ENCODE measurements at places on chromosomes 16 and 17. TPM values are rescaled to one million over a fixed set of nuclear protein-coding genes. Genes with fewer than 3 reads are reported as not detected.
A peak's percentile ranks its signal among the peaks of the same experiment; 100 is the strongest.

GRCh38 chr16:85615852-85616606, 2.9 kb downstream of the GSE1 start:
- peak; percentile 30 for DNase-seq

GRCh38 chr16:56861092-56861610, 3.9 kb upstream of the SLC12A3 start:
- peak; percentile 27 for DNase-seq

GRCh38 chr17:34725008-34725407, 145.6 kb downstream of the TMEM132E start:
- DNase-seq, result no peak

- no peak for DNase-seq
Measured at GRCh38 chr16:75317532-75317931, 66.1 kb upstream of the BCAR1 start.

DNA sequence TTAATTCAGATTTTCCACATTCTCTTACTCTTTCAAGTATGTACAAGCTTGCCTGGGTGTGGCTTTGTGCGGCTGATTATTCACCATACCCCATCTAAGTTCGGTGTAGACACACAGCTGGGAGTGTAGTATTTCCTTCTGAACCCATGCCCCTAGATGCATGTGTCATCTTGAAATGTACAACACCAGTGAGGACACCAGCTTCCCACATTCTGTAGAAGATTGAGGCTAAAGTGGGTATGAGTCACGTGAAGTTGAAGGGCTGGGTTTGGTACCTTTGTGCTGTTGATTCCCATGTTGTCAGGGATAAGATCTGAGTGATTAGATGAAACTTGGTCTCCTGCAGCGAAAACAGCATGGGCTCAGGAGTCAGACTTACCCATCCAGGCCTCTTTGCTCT, 14.6 kb upstream of the DHX8 start:
- peak; percentile 92 for DNase-seq

- DNase-seq, result peak; percentile 83
Measured at GRCh38 chr17:74981979-74982662, 5.3 kb upstream of the CDR2L start.

DNA sequence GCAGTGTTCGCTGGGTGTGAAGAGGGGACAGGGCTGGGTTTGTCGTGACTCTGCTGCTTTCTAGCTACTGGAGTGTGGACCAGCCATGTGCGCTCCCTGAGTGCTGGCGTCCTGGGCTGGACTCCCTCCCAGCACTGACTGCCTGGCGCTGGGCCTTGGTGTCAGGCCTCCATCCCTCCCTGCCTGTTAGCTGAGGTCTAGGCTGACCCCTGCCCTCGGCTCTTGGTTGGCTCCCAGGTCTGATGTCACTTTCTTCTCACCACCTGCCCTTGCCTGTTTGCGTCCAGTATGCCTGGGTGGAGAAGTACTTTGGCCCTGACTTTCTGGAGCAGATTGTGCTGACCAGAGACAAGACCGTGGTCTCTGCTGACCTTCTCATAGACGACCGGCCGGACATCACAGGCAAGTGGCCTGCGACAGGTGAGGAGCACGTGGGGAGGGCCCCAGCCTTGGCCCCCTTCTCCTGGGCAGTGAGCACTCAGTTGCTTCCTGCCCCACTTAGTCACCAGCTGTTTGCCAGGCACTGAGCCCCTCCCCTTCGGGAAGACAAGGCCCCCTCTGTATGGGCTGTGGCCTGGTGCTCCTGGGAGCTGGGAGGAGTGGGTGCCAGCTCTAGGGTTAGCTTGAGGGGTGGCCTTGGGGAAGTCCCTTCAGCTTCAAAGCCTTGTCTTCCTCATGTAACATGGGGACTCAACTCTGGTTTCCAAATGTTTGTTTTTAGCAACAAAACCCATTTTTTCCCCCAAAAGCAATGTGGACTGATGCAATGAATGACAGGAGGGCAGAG, 41.5 kb downstream of the NT5M start:
- DNase-seq, result no peak

DNA sequence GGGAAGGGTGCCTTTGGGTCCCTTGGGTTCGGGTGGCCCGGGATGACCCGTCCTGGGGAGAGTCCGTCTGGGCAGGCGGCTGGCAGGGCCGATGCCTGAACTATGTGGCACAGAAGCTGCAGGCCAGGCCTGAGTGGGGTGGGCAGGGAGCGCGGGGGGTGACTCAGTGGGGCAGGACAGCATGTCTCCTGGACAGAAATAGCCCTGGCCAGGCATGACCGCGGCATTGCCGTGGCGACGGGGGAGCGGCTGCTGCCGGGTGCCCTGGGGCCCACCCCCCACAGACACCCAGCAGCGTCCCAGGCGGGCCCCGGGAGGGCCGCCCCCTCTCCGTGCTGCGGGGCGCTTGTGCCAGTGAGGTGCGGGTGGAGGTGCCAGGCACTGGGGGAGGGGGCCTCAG, 1.8 kb upstream of the C1QTNF8 start:
- no peak for DNase-seq

- peak; percentile 58 for DNase-seq
Measured at GRCh38 chr16:7025616-7026190, 306.9 kb upstream of the RBFOX1 start.

GRCh38 chr17:78383725-78384471, 5.4 kb downstream of the PGS1 start:
- DNase-seq, result no peak

DNA sequence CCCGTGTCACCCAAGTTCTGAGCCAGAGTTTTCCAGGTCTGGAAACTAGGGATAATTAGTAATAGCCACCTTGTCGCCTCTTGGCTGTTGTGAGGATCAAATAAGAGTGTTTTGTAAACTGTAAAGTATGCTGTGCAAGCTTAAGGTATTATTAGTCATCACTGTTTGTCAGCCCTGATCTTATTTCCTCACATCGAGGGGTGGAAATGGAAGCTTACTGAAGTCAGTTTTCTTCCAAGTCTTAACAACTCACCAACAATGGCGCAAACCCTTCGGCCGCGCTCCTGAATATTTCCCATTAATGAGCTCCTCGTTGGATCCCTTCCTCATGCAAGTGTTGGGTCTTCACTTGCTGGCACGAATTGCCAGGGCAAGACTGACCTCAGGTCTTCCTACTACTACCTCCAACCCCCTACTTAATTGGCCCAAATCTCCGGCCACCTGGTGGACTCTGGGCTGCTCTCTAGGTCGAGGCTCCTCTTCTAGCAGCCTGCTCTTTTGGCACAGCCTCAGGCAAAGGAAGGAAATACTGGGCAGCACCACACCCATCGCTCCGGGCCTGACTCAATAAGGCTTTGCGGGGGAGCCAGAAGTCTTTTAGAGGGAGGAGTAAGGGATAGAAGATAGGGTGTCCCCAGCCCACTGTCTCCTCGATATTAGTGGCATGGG, 885 bp upstream of the SLC35B1 start:
- DNase-seq, result peak; percentile 14

DNA sequence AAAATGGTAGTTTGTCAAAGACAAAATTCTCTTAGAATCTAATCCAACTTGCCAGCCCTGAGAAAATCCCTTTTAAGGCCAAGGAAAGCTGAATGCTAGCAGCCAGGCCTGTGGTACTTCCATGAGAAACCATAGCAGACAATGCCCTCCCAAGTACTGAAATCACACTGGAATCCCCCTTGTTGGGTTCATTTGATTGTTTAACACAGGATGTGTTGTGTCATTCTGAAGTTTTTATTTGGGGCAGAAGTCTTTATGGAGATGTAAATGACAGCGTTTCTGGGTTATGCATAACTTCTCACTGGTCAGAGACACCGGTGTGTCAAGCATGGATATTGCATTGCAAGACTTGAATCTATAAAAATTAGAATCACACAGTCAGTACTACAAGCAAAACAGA, 6.0 kb upstream of the ARL2BP start:
- DNase-seq, result no peak

- DNase-seq, result no peak
Measured at GRCh38 chr16:61611847-61612491, 424.3 kb downstream of the CDH8 start.

DNA sequence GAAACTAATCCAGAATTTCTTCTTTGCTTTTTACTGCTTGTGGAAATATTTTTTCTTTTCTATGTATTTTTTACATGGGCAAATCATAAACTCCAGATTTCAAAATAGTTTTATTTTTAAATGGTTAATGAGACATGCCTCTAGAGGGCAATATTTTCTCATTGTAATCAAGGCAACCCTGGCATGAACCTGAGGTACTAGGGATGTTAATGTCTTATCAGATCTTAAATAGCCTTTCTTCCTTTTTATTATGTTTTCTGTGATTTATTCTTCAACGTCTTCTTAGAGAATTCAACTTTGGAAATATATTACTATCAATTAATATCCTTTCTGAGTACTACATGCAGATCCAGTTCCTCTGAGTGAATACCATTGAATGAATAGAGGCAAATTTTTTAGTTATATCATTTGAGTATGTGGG, 324.7 kb downstream of the BCAS3 start:
- DNase-seq, result peak; percentile 17

DNA sequence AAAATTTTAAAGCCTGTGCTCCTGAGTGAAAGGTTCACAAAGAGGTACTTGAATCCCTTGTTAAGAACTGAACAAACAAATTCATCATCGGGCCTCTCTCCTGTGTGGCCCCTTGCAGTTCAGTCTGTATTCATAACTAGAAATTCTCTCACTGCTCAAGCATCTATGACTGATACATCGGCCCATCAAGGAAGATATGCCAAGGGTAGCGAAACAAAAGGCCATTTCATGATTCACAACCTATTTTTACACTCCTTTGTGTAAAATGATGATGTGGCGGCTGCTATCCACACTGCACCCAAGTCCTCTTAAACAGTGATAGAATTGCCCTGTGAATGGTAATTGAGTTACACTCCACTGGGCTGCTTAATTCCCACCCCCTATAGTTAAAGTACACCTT, 204.6 kb downstream of the STX8 start:
- peak; percentile 87 for DNase-seq

DNA sequence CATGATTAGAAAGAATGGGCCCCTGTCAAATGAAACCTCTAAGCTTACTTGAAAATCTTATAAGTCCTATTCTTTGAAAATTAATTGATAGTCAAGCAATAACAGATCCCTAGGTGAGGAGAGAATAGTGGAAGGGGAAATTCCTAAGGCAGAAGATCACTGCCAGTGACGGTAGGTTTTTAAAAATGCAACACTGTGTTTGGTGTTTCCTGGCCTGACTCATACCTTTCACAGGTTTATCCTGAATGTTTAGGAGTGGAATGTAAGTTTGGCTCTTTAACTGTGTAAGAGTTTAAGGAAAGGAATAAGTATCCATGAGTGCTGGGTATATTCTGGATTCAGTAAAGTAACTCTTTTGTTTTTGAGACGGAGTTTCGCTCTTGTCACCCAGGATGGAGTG, 23.8 kb downstream of the HAPSTR1 start:
- DNase-seq, result peak; percentile 39

- no peak for DNase-seq
Measured at GRCh38 chr17:78322858-78323455, 36.9 kb downstream of the SOCS3 start.

GRCh38 chr16:53085931-53086421, 31.2 kb downstream of the CHD9 start:
- no peak for DNase-seq

- DNase-seq, result no peak
Measured at GRCh38 chr16:79982361-79982760, 381.8 kb upstream of the MAF start.

GRCh38 chr17:50176559-50177357, 11.0 kb downstream of the SGCA start:
- no peak for DNase-seq

- no peak for DNase-seq
Measured at GRCh38 chr16:89620406-89620841, 7.0 kb downstream of the DPEP1 start.

- DNase-seq, result no peak
Measured at GRCh38 chr16:68759062-68759461, 22.0 kb downstream of the CDH1 start.

DNA sequence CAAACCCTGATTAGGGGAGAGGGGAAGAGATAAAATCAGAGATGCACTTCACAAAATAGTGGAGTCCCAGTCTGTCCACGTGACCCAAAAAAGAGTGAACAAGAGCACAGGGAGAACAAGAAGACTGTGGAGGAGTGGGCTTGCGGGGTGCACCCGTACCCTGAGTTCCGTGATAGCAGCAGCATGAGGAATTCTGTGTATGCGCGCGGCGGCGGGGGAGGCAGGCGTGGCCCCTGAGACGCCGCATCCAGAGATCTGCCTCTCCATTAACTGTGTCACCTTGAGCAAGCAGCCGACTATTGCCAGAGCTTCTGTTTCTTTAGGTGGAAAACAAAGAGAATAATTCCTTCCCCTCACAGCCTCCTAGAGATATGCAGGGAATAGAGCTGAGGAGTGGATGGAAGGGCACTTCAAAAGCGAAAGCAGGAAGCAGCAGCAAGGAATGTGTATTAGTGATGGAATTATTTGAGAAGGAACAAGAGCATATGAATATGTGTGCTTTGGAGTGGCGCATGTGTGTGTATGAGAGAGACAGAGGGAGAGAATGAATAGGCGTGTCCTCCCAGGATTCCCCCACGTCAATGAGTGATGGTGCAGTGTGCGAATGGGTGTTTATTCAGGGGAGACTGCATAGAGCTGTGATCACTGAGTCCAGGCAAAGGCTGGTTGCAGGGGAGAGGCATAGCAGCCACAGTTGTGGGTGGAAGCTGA, 10.4 kb upstream of the SOX9 start:
- no peak for DNase-seq

DNA sequence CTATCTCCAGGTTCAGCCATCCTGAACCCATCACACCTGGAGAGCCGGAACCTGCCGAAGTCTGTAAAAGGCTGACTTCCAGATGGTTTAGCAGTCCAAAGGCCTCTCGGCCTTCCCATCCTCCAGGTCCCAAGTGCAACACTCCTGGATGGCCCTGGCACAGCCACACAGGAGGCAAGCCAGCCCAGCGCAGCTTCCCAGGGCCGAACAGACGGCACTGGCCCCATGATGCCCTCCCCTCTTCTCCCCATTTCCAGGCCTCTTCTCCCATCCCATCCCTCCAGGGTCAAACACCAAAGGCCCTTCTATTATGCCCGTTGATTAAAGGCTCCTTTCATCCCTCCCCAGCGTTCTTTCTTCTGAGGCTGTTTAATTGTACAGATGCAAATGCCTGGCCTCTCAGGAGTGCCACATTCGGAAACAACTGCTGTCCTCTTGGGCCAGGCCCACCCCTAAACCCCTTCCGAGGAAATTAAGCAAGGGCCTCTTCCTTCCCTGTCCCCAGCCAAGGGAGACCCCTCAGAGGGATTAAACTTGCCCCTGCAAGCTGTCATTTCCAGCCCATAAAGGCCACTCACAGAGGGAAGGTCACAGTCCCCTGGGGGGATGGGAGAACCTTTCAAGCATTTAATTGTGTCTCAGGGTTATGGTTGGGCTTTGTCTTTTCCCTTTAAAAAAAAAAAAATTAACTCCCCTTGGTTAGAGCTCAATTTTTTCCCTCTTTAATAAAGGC, 30.8 kb downstream of the AXIN2 start:
- DNase-seq, result no peak

The MT1E gene
- not detected for total RNA-seq

The PIPOX gene
- 1.6 TPM for total RNA-seq

The ATP2A1 gene
- 0.12 TPM for total RNA-seq

The SLC5A11 gene
- not detected for total RNA-seq

The TSNAXIP1 gene
- 0.20 TPM for total RNA-seq

The ITGB3 gene
- 138 TPM for total RNA-seq

The RNU2-1 gene
- total RNA-seq, result not detected

The KCNG4 gene
- not detected for total RNA-seq

The NTN1 gene
- total RNA-seq, result 11.9 TPM

The RECQL5 gene
- 28.6 TPM for total RNA-seq

The MYH1 gene
- total RNA-seq, result not detected

The CLDN7 gene
- not detected for total RNA-seq

The TMC6 gene
- total RNA-seq, result 21.2 TPM

All from Caki2 (cell line).